ENCODE measurements at places on chromosomes 12 and 14. TPM values are rescaled to one million over a fixed set of nuclear protein-coding genes. Genes with fewer than 3 reads are reported as not detected.

GRCh38 chr14:57189070-57189469, 79.6 kb downstream of the EXOC5 start:
- no peak for DNase-seq

GRCh38 chr14:71966528-71966927, 34.3 kb downstream of the RGS6 start:
- no peak for DNase-seq

DNA sequence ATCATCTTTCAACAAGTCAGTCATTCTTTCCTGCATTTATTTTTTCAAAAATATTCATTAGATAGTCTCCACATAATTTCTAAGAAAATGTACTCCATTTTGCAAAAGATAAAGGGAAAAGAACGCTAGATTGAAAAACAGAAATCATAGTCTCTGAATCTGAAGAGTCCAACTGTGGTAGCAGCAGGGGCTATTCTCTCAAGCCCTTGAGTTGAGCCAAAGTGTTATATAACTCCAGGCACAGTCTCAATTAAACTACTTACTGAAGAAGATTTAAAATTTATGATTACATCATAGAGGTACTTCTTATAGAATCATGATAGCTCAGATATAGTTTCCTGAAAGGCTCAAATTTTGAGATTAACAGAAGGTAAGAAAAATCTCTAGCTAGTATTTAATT, 5.8 kb downstream of the LDHB start:
- DNase-seq = no peak

DNA sequence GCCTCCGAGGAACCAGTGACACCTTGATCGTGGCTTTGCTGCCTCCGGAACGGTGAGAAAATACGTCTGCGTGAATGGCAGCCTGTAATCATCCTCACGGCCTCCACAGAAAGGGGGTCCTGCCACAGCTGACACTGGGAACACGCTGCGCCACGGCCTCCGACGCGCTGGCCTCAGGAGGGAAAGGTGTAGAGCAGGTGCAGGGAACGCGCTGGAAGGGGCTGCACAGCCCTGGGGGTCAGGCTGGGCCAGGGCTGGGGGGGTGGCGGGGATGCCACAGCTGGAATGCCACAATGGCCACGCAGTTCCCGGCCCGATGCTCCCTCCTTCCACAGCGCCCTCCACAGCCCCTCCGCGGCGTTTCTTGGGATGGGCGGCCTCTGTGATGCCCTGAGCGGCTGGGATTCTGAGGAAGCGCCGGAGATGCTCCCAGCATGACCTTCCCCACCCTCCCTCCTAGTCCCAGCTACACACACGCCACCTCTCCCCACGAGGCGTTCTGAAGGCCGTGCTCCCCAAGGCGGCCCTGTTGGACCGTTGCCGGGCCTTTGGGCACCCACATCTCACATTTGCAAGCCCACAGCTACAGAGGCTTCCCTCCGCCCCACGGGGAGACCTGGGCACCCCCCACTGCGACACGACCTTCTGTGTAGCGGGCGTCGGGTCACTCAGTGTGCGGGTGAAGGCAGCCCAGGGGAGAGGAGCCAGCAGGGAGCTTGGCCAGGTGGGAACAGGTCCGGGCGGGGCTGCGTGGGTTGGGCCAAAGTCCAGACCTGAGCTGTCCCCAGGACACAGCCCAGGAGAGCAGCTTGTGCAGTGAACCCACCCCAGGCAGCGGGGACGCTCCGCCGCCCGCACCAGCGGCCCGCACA, 31.8 kb upstream of the GALNT9 start:
- DNase-seq = no peak

- no peak for DNase-seq
These were observed 48.6 kb upstream of the YARS2 start for GRCh38 chr12:32804301-32804700.

The ANKRD33 gene
- total RNA-seq = not detected

The TSPAN19 gene
- total RNA-seq = not detected
